Stimulated activated CD8-positive, alpha-beta memory T cell treated with anti-CD3 and anti-CD28 coated beads, Interleukin-4, amount 100 ng/mL, for 1 hour (primary cell): ENCODE measurements at places on chromosomes 5 and 9.

DNA sequence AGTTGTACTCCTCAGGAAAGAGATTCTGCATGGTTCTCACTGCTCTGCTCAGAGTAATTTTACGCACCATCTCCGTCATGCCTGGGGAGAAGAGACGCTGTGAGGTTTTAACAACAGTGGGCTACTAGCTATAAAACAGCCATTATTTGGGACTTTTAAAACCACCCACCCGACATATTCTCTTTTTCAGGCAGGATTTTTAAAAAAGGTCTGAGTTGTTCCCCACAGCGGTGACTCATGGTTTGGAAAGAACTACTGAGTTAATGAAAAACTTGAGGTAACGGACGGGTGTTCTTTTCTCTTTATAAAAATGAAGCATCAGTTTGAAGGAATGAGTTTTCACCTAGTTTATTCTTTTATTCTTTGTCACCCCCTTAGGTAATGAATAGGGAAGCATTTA lies 61.3 kb downstream of the TTLL11 start:
- no peak for DNase-seq

DNA sequence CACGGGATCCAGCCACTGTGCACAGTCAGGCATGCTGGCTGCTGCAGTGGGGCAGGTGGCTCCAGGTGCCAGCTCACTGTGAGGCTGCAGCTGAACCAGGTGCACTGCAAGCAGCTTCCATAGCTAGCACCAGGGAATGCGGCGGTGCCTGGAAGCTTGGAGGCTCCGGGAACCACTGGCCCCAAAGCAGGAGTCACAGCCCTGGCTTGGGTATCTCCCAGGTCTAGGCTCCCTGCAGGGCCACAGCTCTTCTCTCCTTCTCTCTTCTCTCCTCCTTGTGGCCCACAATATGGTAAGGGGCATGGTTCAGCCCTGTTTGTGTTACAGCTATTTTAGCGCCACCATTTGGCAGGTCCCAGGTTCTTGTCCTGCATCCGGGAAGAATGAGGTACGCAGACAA lies 6.7 kb upstream of the MTMR12 start:
- no peak for DNase-seq

GRCh38 chr5:107630184-107630583 lies 40.6 kb downstream of the EFNA5 start:
- no peak for DNase-seq

DNA sequence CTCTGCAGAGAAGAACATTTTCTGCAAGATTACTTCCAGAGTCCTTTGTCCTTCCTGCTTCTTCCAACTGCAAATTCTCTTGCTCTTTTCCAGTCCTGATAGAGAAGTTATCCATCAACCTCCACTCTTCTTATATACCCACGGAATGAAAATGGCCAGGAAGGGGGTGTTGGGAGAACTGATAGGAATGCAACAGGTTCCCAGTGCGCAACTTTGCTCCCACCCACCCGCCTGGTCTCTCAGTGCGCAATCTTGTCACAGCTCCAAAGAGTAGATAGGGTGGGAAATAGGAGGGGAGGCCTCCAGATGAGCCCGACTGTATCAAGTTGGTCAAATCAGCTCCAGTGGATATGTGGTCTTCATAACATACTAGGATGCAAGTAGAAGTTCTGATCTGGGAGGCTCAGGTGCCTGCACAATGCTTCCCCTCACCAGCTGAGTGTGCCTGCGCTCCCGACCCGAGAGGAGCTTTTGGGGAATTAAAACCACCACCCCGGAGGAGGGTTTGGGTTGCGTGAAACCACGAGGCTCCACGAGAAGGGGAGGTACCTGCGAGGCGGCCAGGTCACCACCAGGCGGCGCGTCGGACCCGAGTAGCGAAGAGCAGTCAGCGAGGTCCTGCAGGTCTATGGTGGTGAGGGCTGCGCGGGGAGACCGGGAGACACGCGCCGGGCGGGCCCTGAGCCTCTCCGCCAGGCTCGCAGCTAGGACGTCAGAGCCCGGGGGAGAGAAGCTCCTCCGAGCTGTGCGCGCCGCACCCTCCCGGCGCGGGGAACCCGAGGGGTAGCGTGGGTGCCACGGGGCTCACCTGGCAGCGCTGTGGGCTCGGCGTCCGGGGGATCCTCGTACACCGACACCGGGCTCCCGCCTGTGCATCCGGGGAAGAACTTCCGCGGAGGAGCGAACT lies 835 bp downstream of the MCIDAS start:
- DNase-seq: no peak

DNA sequence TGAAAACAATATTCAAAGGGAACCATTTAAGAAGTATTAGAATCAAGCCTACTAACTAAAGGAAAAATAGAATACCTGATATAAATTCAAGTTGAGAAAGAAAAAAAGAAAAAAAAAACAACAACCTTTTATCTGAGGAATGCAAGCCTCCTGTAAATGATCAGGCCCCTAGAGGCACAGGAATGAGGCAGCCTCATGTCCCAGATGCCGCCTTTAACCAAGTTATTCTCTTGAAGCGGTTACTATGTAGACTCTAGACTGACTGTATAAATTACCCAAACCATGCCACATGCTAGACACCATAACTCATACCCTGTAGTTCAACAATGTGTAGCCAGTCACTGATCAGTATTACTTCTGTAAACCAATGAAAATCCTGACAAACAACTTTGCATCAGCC lies 929.6 kb downstream of the TAF11L14 start:
- DNase-seq: no peak

GRCh38 chr5:109819878-109820277 lies 130.2 kb downstream of the MAN2A1 start:
- no peak for DNase-seq

DNA sequence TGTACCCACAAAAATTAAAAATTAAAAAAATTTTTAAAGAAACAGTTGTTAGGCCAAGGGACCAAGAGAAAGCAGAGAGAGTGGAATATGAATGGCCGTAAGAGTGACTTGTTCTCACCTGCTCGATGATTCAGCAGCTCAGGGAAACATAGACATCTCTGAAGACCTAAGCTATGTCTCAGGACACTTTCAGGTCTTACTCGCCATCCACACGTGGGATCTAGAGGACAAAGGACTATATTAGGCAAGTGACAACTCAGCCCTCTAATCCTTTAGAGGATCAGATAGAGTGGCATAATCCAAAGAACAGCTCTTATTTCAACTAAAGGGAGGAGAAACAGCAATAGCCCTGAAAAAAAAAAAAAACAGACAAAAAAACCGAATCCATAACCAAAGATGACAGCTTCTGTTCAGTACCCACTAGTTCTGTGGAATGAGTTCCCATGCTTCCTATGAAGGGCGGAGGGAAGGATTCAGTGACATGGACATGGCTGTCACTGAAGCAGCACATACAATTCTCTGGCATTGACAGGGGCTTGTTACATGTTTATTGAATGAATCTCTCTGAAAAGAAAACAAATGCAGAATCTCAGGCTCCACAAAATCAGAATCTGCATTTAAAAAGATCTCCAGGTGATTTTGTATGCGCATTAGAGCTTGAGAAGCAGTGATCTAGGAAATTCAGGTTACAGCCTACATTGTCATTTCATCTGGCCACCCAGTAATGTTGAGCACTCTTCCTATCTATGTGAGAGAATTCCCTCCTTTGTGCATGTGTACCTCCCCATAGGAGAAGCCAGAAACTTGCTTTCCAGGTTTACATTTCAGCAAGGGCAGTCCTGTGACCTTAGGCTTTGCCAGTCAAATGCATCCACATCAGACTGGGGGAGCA lies 96.0 kb downstream of the KIAA1958 start:
- DNase-seq: no peak

DNA sequence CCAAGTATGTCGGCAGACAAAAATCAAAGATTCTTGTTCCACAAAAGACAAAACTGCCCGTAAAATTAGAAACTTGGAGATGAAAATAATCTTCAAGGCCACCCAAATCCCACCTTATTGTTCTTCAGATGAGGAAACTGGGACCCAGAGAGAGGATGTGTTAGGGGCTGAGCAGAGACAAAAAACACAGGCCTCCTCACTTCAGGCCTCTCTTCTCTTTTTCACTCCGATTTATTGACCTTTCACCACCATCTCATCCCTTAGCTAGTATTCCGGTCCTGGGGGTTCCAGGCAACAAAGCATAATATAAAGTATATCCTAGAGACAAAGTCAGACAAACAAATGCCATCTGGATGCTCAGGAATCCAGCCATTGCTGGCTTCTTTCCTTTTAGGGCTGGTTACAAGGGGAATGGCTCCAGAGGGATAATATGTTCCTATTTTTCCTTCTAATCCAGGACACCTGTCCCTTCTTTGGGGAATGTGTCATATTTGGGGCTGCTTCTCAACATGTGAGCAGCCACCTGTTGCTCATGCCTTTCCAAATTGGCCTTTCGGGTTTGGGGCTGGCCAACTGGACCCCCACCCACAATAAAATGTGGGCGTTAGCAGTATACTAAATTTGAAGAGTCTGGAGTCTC lies 42.2 kb upstream of the AFAP1L1 start:
- DNase-seq: no peak
